ENCODE measurements at places on chromosomes 5 and 9.
A peak's percentile ranks its signal among the peaks of the same experiment; 100 is the strongest.

DNA sequence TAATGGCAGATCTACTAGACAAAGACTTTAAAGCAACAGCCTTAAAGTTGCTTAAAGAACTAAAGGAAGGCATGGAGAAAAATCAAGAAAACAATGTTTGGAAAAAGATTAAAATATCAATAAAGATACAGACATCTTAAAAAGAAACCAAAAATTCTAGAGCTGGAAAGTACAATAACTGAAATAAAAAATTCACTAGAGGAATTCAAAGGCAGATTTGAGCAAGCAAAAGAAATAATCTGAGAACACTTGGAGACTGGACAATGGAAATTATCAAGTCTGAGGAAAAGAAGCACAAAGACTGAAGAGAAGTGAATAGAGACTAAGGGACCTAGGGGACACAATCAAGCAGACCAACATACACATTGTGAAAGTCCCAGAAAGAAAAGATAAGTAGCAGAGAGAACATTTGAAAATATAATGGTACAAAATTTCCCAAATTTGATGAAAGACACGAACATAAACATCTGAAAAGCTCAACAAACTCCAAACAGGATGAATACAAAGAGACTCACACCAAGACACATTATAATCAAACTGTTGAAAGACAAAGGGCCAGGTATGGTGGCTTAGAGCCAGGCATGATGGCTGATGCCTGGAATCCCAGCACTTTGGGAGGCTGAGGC, 26.3 kb downstream of the SIL1 start:
- DNase-seq = no peak

DNA sequence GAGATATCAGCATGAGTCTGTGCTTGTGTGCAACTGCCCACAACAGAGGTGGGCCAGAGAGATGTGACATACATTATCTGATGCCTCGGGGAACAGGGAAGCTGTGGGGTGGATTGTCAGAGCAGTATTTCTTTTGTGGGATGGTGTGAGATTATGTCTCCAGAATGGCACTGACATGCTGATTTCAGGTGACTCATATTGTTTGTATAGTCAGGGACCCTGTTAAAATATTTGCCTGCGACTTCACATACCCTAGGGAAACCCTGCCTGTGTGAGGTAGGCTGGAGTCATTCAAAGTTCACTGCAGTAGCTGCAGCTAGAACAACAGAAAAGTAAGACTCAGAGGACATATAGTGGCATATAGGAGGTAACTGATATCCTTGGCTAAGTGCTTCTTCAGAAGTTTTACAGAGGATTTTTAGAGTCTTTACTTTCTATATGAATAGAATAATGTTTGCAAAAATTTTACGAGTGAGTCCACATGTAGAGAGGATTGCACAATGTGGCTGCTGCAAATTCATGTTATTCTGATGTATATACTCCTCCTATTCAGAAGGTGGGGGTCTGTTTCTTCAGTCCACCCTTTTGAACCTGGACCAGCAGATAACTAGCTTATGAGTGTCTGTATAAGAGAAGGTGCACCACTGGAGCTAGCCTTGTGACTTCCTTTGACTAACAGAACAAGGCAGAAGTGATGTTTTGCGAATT, 89.3 kb downstream of the MACIR start:
- no peak for DNase-seq

GRCh38 chr9:85151162-85151561, 481.6 kb downstream of the NTRK2 start:
- no peak for DNase-seq

GRCh38 chr5:172162987-172163343, 25.1 kb downstream of the STK10 start:
- no peak for DNase-seq

DNA sequence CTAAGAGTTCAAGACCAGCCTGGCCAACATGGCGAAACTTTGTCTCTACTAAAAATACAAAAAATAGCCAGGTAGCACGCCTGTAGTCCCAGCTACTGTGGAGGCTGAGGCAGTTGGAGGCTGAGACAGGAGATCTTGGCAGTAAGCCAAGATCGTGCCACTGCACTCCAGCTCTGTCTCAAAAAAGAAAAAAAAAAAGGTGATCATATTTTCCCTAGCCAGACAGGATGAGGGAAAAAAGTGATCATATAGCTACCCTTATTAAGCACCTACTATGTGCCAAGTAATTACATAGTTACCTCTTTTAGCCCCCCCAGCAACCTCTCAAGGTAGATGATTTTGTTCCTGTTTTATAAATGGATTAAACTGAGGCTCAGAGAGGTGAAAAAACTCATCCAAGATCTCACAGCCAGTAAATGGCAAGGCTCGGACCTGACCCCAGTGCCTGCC, 18.1 kb upstream of the RPL26L1 start:
- no peak for DNase-seq

GRCh38 chr9:27535701-27536118, 6.1 kb upstream of the MOB3B start:
- peak; percentile 50 for DNase-seq

DNA sequence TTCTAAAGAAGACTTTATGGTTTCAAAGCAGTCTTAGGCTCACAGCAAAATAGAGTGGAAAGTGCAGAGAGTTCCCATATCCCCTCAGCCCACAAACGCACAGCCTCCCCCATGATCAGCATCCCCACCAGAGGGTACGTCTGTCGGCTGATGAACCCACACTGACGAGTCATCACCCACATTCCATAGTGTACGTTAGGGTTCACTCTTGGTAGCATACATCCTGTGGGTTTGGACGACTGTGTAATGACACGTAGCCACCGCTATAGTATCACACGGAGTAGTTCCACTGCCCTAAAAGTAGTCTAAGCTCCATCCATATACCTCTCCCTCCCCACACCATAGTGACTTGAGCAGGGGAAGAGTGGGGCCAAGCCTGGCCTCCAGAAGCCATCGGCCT, 135.7 kb upstream of the PHYKPL start:
- no peak for DNase-seq

DNA sequence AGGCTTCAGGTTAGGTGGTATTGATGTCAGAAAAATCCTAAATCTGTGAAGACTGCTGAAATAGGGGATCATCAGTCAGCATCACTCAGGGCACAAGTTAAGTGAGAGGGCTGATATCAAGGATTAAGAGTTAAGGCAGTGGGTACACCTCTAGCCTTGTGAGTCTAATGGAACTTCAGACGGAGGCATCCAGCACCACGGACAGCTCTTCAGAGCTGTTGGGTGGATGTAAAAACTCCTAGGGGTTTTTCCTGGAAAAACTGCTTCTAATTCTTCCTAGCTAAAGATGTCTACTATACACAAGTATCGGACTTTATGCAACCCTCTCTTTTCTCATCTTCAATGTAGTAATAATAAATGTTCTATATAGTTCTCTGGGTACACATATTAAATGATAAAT, 165.9 kb downstream of the SH3GL2 start:
- DNase-seq = peak; percentile 22

- DNase-seq = no peak
Measured at GRCh38 chr9:28707616-28708015, 1134.3 kb upstream of the C9orf72 start.

DNA sequence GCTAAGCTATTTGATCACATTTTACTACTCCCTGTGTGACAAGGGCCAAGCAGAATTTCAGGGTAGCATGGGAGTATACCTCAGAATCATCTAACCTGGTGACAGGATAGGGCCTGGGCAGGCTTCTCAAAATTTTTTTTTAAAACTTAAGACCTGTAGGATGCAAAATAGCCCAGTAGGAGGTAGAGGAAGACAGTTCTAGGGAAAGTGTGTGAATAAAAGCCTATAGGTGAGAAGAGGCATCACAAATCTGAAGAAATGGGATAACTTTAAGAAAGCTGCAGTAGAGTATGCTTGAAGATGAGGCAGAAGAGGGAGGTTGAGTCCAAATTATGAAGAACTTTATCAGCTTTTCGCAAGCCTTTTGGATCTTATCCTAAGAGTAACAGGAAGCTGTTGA, 32.3 kb downstream of the CNTRL start:
- peak; percentile 59 for DNase-seq

DNA sequence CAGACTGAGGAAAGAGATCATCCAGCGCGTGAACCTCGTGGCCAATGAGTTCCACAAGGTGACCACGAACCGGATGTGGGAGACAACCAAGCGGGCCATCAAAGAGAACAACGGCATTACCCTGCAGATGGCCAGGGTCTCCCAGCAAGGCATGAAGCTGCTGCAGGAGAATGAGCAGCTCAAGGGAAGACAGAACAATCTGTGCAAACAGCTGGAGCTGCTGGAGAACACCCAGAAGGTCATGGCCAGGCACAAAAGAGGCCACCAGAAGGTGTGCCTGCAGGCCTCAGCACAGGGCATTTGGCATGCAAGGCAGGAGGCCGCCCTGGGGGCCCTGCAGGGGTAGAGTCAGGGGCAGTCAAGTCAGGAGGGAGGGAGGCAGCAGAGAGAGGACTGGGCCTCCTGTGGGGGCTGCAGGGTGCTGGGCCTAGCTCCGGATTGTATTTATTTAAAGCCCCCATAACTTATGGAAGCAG, 4.2 kb downstream of the PTRH1 start:
- DNase-seq = peak; percentile 75

- no peak for DNase-seq
Measured at GRCh38 chr5:87746891-87747377, 334.2 kb upstream of the CCNH start.

GRCh38 chr9:136935651-136936050, 8.9 kb downstream of the FBXW5 start:
- DNase-seq = no peak

- DNase-seq = peak; percentile 37
Measured at GRCh38 chr9:31323726-31324444, 1060.6 kb upstream of the ACO1 start.

- peak; percentile 72 for DNase-seq
Measured at GRCh38 chr5:149724130-149724840, 5.8 kb upstream of the PPARGC1B start.

GRCh38 chr5:116248432-116248831, 163.6 kb downstream of the COMMD10 start:
- no peak for DNase-seq

- DNase-seq = peak; percentile 76
Measured at GRCh38 chr9:109880276-109881169, 100.5 kb downstream of the PALM2AKAP2 start.

- peak; percentile 91 for DNase-seq
Measured at GRCh38 chr9:114371973-114372917, 15.5 kb downstream of the AKNA start.

GRCh38 chr5:156359476-156359875, 32.5 kb downstream of the SGCD start:
- no peak for DNase-seq

DNA sequence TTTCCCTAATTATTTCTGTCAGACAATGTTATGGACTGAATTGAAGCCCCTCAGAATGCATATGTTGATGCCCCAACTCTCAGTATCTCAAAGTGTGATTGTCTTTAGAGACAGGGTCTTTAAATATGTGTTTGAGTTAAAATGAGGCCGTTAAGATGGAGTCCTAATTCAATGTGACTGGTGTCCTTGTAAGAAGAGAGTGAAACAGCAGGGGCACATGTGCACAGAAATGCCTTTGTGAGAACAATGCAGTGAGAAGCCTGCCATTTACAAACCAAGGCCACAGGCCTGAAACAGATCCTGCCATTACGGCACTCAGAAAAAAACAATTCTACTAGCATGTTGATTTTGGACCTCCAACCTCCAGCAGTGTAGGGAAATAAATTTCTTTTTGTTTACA, 483.0 kb upstream of the DMAC1 start:
- no peak for DNase-seq

GRCh38 chr5:127367029-127367428, 76.4 kb downstream of the MEGF10 start:
- DNase-seq = no peak

DNA sequence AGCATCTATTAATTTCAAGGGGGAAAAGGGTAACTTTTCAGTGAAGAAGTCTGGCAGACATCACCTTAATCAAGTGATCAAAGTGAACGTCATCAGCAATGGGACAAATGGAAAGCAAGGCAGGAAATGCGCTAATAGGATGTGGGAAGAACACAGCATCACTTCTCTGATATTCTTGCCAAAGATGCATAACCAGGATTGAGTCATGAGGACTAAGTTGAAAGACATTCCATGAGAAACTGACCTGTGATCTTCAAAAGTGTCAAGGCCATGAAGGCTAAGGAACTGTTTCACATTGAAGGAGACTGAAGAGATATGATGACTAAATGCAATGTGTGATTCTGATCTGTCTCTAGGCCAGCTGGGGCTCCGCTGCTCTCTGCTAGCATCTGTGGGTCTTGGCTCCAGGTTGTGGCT, 92.9 kb downstream of the NDFIP1 start:
- peak; percentile 22 for DNase-seq

GRCh38 chr9:100591139-100591538, 13.3 kb downstream of the CAVIN4 start:
- DNase-seq = no peak

DNA sequence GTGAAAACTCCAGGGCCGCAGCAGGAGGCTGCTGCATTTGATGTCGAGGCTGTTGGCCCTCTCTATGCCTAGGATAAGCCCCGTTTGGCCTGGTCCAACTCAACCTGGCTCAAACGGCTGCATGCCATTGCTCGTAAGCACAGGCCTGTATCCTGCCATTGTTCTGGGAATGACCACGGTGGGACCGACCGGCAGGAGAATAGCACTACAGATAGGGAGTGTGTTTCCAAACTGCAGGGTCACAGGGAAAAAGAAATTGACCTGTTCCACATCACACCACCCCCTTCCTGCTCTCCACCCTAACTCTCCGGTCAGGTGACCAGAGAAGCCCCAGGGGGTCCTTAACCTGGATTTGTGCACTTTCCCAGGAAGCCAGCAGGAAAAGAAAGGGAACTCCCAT, 278.7 kb upstream of the KLF4 start:
- no peak for DNase-seq

- DNase-seq = no peak
Measured at GRCh38 chr5:52709167-52709925, 78.4 kb upstream of the ITGA1 start.

- DNase-seq = no peak
Measured at GRCh38 chr5:158715592-158715991, 384.1 kb downstream of the EBF1 start.

GRCh38 chr9:33289936-33290246, 425 bp upstream of the NFX1 start:
- no peak for DNase-seq

GRCh38 chr5:177302354-177303110, 987 bp downstream of the RAB24 start:
- DNase-seq = no peak

- no peak for DNase-seq
Measured at GRCh38 chr9:135478829-135479468, 633 bp upstream of the PPP1R26 start.

DNA sequence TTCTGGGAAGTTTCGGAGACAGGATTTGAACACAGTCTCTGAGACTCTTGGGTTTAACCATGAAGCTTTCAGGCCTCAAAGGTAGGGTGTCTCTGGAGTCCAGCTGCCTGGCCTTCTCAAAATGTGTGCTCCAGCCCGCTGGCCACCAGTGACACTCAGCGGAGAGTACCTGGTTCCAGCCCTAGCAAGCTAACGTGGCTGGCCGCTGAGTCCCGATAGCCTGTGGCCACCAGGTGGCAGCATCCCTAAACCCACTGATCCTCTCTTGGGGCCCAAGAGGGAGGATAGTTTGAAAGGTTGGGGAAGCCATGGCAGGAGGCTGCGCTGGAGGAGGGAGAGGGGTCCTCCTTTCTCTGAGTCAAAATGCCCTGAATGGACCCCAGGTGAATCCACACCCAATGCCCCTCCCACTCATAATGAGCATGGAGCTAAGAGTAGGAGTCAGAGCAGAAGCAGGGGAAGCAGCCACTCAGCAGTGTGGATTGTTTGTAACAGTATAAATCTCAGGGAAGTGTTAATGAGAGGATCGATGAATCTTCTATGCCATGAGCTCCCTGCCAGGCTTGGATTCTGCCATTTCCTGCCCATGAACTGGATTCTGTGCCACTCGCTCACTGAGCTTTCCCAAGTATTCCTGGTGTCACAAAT, 5.4 kb upstream of the TIFAB start:
- peak; percentile 45 for DNase-seq

- no peak for DNase-seq
Measured at GRCh38 chr5:37951946-37952721, 112.3 kb upstream of the GDNF start.

Measured in Jurkat, Clone E6-1 (cell line).